ENCODE measurements at places on chromosomes 7 and 10.

DNA sequence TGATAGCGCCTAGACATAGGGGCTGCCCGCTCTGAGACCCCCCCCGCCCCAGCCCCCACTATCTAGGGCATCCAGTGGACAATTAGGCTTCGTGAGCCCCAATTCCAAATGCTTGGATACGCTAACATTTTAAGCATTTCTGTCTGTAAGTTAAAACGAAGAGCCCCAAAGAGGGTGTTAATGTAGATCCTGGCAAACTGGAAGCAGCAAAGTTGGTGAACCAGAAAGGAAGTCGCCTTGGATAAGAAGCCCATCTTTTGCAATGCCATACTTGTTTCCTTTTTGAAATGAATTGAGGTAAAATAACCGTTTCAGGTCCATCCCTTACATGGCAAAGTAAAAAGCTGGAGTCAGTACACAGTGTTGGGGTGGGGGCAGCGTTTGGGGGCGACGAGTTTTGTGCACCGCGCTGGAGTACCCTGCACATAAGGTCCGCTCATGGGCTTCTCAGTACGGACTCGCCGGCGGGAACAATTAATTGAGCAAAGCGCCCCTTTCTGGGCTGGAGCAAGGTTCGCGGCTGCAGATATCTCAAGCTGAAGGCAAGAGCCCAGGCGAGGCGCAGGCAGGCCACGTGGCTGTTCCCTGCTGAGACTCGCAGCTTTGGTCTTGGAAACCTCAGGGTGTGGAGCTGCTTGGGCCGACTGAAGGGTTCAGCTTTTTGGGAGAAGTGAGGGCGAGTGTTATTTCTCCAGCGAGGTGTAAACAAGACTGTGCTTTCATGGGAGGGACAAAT, 1.4 kb upstream of the TWIST1 start:
- DNase-seq = no peak

- DNase-seq = peak; percentile 59
Measured at GRCh38 chr10:29737074-29737593, 102.4 kb upstream of the SVIL start.

DNA sequence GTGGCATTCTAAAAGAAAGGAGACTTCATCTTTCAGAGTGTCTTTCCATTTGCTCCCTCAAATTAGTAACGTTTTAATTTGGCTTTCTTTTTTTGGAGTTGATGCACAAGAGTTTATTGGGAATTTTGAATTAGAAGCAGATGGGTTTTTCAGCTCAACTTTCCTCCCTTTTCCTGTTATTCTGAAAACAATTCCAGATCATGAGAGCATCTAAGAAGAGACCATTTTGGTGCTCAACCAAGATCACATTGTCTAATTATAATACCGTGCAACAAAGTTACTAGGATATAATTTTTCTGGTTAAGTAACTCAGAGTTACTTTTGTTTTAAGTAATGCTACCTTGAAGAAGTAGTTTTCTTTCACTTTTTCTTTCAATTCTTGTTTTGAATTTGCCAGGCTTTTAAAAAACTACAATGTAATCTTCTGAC, 396.6 kb upstream of the KLF6 start:
- no peak for DNase-seq

DNA sequence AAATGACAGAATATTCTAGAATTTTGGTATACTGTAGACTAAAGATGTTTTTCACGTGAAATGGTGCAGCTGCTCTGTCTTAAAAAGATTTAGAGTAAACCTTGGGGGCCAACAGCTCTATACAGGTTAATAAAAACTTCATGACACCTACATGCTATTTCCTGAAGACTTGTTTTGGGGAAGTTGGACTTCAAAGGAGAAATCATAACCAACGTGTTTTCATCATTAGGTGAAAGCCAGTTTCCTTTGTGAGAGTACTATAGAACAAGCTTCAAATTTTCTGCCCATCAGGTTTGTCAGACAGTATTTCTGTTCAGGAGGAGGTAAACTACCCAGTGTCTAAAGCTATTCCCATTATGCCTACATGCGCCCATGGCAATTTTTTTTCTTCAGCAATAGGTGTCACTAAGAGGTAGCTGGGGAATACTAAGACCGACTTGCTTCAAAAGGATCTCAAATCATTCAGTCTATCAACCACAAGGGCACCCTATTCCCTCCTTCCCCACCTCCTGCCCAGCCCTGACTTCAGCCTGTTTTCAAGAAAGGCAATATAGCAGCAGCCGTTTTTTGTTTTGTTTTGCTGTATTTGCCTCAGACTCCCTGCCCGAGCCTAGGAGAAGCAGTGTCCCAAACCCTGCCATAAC, 237.3 kb upstream of the SP8 start:
- no peak for DNase-seq

DNA sequence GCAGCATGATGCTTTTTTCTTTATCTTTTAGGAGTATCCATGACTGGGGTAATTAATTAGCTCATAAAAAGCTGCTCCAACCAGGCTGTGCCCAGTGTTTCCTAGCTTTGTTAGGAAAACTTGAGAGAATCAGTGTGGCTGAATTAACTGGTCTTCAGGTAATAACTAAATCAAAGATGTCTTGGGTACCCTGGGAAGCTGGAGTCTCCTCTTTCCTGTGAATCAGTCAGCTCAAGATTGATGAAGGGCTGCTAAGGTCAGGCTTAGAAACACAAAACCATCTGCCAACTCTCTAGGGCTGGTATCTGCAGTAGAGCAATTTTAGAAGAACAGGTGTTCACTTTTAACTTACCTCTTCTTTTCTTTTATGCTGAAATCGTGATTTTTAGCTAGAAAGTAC, 21.4 kb upstream of the ATOH7 start:
- DNase-seq = no peak

GRCh38 chr10:94042001-94042833, 48.5 kb downstream of the PLCE1 start:
- no peak for DNase-seq

- no peak for DNase-seq
Measured at GRCh38 chr7:42831006-42831717, 80.7 kb downstream of the C7orf25 start.

DNA sequence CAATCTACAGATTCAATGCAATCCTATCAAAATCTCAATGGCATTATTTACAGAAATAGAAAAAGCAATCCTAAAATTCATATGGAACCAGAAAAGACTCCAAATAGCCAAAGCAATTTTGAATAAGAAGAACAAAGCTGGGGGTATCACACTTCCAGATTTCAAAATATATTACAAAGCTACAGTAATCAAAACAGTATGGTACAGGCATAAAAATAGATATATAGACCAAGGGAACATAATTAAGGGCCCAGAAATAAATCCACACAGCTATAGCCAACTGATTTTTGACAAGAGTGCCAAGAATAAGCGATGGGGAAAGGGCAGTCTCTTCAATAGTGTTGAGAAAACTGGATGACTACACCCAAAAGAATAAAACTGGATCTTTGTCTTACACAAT, 251.9 kb upstream of the FOXK1 start:
- DNase-seq = no peak

DNA sequence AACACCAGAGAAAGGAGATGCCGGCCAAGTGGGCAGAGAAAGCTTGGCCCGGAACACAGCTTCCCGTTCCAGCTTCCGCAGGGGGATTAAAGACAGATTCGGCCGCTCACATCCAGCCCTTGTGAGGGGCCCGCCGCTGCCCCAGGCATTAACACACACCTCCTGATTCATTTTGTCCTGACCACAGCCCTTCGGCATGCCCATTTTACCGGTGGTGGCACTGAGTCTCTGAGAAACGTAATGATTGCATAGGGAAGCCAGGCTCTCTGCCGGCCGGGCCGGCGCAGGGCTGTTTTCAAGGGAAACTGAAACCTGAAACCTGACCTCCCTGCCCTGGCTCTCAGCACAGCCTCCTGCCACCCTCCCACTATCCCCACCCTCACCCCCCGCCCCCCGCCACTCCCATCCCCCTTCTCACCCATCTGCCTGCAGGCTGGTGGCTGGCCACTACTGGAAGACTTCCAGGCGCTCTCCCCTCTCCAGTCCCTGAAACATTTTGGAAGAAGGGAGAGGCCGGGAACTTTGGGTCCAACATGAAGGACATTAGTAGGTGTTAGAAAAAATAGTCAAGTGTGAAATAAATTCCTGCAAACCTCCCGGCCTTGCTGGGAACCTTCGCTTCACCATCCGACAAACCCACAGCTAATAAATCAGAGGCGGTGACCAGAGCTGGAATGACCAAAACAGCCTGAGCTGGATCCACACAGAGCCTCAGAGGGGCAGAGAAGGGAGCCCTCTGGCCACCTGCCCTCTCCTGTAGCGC, 83.5 kb upstream of the CUX1 start:
- no peak for DNase-seq

DNA sequence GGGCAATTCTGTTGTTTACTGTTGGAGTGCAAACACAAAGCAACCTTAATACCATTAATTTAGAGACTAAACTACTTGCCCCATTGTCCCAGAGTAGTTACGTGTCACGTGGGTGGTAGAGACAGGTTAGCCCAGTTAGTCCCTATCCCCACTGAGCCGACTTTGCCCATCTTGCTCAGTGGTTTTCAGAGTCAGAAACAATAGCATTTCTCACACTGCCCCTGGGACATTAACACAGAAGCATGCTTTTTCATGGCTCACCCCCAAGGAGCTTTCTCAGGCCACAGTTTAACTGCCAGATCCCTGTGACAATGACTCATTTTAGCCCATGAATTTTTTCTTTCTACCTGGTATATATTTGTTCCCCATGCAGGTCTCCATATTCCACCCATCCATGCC, 271.0 kb downstream of the POU6F2 start:
- DNase-seq = no peak

DNA sequence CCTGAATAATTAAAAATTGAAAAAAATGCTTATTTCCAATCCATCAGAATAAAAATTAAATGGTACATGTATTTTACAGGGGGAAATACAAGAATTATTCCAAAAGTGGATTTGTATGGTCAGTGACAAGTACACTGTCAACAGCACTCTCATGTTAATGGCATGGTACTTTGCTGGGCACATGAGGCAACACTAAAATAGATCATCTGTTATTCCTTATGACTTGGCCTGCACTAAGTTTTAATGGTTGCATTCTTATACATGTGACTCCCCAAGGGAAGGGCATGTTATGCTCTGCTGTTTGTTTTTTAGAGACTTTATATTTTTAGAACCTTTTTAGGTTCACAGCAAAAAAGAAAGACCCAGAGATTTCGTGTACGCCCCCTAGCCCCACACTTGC, 128.3 kb downstream of the CPEB3 start:
- DNase-seq = no peak

GRCh38 chr10:18134921-18135320, 5.3 kb upstream of the CACNB2 start:
- DNase-seq = no peak

DNA sequence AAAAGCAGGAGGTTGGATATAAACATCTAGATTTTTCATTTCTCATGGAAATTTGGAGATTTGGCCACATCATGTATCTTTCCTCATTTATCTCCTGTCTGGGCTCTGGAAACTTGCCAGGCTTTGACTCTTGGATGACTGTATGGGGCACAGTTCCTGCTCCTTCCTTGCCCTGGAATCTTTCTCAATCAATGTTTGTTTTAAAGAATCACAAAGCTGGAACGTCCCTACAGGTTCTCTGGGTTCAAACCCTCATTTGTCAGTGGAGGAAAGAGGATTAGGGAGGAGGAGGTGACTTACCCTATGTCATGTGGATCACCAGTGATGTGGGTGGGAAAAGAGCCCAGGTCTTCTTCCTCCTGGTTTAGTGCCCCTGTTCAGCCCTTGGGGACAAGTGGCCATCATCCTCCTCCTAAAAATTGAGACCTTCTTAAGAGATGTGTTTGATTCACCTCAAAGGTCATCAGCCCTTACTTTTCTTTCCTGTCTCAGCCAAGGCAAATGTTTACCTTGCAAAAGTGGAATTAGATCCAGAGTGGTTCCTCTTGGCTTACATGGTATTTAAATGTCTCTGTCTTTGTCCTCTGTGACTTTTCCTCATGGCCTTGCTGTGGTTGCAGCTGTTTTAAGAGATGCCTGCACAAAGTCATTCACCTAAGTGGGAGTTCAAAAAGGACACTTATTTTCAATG, 38.8 kb upstream of the PDZD8 start:
- no peak for DNase-seq

- no peak for DNase-seq
Measured at GRCh38 chr10:35778306-35778705, 136.2 kb upstream of the FZD8 start.
